Fibroblast of pulmonary artery (primary cell): ENCODE measurements at places on chromosomes 7 and 10.

GRCh38 chr7:140669352-140669751 is 3.4 kb upstream of the ADCK2 start:
- no peak for DNase-seq

DNA sequence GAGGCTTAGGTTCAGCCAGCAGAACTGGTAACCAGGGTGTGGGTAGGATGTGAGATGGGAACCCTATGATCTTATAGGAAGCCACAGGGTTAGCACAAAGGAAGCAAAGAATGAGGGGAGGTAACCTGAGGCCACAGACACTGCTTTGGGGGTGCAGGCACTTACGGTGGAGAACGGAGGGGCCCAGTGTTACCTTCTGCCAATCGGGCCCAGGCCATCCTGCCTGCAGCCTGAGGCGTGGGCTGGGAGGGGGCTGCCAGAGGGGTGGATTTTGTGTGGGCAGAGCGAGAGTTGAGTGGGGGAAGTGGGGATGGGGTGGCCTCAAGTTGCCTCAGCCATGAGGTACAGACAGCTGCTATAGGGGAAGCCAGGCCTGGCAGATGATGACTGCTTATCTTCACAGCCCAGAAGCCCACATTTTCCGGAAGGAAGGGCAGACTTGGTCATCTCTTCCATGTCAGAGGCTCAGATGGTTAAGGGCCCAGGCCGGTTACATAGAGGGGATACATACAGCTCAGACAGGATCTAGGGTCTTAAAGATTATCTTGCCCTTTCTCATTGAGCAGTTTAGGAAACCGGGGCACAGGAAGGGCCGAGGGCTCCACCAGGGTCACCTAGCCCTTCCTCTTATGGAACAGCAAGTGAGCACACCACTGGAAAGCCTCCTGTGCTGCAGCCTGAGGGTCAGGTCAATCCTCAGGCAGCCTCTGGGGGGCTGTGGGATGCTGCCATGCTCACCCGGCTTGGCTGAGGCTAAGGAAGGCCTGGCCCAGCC is 24.4 kb upstream of the VSIR start:
- no peak for DNase-seq

GRCh38 chr10:22010973-22011408 is 7.5 kb upstream of the DNAJC1 start:
- peak; percentile 57 for DNase-seq

- DNase-seq: no peak
Observed at GRCh38 chr7:28592861-28593260, 180.5 kb downstream of the CREB5 start.

DNA sequence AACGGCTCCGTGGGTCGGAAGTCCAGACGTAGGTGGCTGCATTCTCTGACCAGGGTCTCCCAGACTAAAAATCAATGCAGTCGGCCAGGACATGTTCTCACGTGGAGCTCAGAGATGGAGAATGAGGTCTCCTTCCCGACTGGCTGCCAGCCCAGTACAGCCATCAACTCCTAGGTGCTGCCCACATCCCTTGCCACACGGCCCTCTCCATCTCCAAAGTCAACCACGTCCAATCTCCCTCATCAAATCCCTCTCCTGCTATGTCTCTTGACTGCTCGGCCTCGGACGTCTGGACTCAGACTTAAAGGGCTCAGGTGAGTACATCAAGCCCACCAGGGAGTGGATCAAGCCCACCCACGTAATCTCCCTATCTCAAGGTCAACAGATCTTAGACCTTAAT is 6.9 kb downstream of the MAD1L1 start:
- DNase-seq: no peak

- peak; percentile 99 for DNase-seq
Observed at GRCh38 chr7:1537535-1538412, 7.3 kb downstream of the MAFK start.

- peak; percentile 59 for DNase-seq
Observed at GRCh38 chr7:99514050-99514449, 9.6 kb downstream of the ZKSCAN5 start.

DNA sequence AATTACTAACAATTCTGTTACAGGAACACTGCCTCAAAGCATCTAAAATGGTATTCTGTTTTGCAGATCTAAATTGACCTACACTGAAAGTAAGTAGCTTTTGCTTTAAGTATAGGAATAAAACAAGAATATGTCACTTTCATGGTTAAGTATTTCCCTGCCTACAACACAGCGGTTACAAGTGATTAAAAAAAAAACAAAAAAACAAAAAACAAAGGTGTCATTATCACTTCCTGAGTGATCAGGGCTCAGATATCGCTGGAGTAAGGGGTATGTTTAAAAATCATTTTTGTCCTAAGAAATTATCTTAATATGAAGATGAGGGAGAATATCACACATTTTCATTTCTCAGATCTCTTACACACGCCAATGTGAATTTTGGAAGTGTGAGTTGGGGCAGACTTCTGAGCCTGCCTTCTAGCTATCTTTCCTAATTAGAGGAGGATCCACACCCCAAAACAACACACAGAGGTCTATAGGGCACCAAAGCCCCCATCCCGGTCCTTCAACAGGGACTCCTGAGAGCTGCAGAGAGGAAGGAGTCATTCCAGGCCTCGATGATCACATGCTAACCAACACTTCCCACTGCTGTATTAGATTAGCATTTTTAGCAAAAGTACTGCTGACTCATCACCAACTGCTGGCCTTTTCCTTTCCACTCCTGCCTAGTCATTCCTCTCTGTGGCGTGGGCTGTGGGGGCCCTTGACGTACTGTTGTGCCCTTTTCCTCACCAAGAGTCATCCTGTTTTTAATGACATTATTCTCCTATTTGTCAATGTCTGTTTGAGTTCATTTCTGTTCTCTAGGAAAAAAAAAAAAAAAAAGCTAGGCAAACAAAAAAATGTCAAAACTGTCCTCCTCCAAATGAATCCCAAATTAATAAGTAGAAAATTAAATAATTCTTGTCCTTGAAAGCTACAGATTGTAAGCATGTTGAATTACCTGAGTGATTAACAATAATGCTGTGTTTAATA is 31.2 kb downstream of the PRTFDC1 start:
- DNase-seq: peak; percentile 97

DNA sequence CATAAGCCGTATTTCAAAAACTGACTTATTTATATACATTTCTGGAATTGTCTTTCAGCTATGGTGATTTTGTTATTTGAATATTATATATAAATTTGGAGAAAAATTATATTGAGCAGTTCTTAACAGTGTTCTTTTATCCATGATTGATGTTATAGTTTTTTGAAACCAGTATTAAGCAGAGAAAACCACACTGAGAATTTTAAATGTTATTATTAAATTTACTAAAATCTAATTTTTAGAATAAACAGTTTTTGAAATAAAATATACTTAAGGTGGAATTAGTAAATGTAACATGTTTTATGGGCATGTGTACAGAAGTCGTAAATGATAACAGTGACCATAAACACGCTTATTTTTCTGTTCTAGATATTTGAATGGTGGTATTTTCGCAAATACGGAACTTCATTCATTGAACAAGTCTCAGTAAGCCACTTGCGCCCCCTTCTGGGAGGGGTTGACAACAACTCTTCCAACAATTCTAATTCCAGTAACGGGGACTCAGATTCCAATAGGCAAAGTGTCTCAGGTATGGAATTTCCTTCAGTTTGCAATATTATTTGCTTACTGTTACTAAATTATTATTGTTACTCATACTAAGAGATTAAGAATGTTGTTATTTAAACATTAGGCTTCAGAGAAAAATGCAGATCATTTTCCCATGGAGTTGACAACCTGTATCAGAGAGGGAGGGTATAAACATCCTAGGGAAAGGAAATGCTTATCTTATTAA is 166.1 kb downstream of the ST7 start:
- DNase-seq: peak; percentile 85

DNA sequence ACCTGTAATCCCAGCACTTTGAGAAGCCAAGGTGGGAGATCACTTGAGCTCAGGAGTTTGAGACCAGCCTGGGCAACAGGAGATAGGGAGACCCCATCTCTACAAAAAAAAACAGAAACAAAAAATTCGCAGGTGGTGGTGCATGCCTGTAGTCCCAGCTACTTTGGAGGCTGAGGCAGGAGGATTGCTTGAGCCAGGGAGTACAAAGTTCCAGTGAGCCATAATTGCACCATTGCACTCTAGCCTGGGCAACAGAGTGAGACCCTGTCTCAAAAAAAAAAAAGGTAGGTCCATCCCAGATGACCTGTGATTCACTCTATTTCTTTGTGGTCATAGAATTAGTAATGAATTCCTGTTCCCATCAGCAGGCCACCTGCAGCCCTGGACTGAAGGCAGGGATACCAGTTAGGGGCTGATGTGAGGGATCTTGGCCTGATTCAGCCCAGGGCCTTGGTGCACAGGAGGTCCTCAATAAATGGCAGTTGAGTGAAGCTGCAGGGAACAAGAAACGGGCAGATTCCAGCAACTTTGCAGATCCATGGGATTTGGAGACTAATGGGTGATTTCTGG is at the start of gene MYH16:
Gene MYH16, plus strand, starts transcription at position 364 of the 570 bp plus-strand sequence.
- DNase-seq: no peak

DNA sequence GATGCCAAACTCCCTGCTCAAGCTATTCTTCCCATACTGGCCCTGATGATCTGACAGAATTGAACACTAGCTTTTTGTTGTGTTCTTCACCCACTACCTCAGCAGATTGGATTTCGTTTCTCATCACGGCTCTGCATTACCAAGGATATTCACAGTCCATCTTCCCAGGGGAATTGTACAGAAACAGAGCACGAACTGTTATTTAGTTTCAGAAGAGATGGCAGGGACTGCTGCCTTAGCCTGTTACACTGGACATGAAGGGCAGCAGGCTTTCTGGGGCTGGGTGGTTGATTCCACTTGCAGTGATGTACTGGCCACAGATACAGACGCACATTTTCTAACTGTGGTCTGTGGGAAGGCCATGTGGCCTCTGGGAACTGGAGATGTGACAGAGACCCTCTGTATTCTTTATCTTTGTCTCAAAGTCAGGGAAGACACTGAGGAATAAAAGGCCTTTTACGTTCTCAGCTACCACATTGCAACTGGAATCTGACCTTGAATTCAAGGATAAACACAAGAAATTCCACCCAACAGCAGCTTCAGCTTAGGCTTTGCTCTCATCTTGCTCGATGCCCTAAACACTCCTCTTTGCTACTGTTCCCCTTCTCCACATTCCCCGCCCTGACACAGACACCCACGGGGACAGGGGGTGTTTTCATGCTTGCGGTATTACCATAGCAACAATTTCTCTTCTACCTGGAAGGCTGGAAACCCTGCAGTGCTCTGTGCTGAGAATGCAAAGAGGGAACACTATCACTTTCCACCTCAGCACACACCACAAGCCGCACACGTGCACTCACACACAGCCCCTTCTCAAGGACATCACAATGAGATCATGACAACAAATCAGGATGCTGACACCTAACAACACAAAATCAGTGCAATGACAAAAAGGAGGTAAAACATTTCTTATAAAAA is 81.7 kb downstream of the RNF216 start:
- peak; percentile 24 for DNase-seq

DNA sequence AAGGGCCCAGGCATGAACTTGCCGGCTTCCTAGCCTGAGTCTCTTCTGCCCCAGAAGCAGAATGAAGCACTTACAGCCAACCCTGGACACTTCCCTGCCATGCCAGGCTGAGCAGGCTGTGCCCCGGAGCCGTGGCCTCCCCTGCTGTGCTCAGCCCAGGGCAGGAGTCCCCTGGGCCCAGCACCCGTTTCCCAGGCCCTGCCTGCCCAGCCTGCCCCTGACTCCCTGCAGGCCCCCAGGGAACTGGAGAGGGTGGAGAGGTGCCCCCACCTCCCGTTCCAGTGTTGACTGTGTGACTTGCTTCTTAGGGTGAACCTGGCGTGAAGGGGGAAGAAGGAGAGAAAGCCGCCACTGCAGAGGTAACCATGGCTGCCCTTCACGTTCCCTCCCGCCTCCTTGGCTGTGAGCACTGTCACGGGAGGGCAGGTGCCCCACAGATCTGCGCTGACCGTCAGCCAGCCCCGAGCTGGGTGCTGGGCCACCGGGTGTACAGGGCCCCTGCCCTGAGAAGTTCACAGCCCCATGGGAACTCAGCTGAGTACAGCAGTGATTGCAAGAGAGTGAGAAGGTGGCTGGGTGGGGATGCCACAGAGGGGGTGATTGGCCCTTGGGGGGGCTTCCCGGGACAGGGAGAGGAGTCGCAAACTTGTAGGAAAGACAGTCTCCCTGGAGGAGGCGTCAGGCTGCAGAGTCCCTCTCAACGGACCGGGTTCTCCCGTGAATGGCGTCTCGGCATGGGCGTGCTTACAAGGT is 75.9 kb downstream of the MYL10 start:
- no peak for DNase-seq

DNA sequence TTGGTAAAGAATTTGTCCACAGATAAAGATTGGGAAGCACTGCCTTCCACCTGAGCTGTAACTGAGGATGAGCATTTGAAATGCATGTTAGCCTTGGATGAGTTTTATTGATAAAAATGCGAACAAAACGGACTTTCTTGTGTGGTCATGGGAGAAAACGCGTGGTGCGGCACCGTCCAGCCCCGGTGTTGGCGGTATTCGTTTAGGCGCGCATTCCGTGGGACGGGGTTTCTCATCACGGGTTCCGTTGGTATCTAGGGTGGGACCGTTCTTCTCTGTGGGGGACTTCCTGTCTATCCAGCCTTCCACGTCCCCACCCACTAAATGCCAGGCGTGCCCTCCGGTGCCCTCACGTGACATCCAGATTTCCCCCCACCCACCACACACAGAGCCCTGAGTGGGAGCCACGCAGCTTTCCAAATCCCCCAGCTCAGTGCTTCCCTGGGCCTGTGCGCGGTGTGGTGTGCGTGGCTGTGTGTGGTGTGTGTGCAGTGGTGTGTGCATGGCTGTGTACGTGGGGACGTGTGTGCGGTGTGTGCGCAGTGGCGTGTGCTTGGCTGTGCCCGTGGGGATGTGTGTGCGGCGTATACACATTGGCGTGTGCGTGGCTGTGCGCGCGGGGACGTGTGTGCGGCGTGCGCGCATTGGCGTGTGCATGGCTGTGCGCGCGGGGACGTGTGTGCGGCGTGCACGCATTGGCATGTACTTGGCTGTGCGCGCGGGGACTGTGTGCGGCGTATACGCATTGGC is 18.1 kb downstream of the IQCE start:
- no peak for DNase-seq

- DNase-seq: no peak
Observed at GRCh38 chr7:10875080-10875479, 98.6 kb upstream of the PHF14 start.

GRCh38 chr7:27860800-27861199 is 120.8 kb downstream of the TAX1BP1 start:
- no peak for DNase-seq

- DNase-seq: no peak
Observed at GRCh38 chr7:157976406-157976805, 611.2 kb downstream of the PTPRN2 start.

DNA sequence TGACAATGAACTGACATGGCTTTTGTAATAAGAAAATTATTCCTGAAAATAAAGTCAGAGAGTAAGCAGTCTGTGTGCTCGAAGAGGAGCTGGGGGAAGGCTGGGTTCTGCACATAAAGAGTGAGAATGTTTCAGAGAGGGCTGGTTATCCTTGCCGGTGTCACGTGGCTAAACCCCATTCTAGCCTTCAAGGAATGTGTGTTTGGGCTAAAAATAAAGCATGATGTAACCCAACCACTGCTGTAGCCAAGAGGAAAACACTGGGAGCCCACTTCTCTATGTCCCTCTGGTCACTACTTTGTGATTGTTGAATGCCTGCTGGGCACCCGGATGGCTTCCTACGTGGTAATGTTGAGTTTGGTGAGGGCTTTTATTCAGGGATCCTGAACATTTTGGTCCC is 23.5 kb downstream of the WDFY4 start:
- DNase-seq: peak; percentile 9

- no peak for DNase-seq
Observed at GRCh38 chr10:43853369-43853768, 204.7 kb upstream of the ZNF32 start.

- no peak for DNase-seq
Observed at GRCh38 chr7:27129729-27130539, 623 bp downstream of the HOXA4 start.
